ENCODE measurements at places on chromosomes 6 and 20.
A peak's percentile ranks its signal among the peaks of the same experiment; 100 is the strongest.

- DNase-seq, result no peak
Observed at GRCh38 chr6:15508441-15508871, 154.4 kb downstream of the DTNBP1 start.

DNA sequence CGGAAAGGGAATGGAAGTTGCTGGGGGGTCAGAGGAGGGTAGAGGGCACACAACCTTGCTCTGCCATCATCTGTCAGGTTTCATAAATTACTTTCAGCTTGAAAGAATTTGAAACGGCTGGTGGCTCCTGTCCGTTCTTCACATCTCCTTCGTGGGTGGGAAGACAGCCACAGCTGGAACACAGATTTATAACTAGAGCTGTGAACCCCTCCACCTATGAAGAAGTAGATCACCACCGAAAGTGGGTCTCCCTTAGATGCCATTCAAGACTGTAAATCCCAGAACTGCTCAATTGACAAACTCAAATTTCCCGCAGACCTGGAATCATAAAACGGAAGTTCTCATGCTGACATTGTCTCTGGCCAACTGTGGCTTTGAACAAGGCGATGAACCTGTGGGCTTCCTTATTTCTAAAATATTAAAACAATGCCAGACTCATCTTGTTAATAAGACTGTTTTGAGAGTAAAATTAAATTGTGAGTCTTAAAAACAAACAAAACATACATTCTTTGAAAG, 65.3 kb downstream of the BTBD3 start:
- no peak for DNase-seq

DNA sequence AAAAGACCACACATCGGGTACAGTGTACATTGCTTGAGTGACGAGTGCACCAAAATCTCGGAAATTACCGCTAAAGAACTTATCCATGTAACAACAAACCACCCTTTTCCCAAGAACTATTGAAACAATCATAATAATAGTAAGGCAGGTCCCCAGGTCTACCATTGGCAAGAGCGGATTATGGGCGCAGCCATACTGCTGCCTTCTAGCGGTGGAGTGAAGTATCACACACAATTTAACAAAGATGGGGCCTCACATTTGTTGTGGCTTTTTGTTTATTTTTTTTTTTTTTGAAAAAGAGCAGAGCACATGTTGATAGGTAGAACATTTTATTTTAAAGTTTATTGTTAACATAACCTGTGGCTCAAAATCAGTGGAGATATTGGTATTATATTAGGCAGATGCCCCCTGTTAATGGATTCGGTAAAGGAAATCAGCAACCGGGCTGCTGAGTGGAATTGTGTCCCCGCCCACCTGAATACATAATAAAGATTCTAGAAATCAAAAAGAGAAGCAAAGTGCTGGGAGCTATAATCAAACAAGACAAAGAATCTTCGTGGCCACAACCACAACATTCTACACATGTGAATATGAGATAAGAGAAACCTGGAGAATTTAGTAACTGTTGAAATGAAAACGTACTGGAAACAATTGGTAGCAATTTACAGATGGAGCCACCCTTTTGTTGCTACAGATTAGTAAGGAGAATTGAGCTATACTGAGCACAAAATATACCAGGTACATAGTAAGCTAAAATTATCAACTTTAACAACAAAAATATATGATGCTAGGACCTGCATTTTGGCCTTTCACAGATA, 94.2 kb upstream of the EXOC2 start:
- no peak for DNase-seq

DNA sequence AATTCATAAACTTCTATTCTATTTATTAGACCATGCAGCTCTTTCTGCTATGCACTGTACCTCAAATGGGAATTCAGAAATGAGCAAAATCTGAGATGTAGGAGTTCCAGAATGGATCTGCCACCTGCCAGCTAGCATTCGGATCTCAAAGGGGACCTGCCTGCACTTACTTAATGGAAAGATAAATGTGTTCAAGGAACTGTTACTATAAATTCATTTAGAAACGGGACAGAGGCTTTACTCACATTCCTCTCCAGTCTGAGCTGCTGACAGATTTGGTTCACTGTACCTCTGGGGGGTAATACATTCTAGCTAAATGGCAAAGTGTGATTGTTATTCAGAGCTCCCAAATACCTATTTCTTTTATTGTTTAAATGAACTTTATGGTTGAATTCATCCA, 384.1 kb downstream of the GRIK2 start:
- no peak for DNase-seq

DNA sequence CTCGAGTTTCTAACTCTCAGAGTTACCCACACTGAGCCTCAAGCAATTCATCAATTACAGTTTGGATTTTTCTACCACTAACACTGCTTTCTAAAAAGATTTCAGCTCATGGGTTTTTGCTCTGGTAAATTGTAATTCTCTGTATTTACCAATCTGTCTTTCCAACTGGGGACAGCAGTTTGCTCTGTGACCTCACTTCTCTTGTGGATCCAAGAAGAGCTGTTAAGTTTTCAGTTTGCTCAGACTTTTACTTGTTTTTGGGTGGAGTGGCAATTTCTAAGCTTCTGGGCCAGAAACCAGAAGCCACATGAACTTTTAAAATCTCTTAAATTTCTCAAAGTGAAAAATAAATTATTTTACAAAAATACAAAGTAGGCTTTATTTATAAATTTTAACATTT, 74.2 kb downstream of the ROS1 start:
- DNase-seq, result no peak

GRCh38 chr20:45036044-45036755, 64.7 kb downstream of the KCNS1 start:
- DNase-seq, result no peak

DNA sequence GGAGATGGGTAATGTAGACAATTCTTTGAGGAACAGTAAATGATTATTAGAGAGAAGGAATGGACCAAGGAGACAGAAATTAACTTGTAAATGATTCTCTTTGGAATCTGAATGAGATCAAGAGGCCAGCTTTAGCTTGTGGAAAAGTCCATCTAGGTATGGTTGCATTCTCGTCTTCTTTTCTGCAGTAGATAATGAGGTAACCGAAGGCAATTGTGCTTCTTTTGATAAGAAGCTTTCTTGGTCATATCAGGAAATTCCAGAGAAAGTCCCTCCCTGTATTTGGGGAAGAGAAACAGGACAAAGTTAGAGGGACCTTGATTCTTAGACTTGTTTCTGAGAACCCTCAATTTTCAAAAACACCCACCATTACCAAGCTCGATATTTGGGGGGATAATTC, 109.1 kb upstream of the PRSS16 start:
- DNase-seq, result no peak

GRCh38 chr6:113564371-113565171, 292.6 kb upstream of the MARCKS start:
- peak; percentile 65 for DNase-seq

GRCh38 chr20:45502561-45502960, 12.9 kb downstream of the SPINT3 start:
- DNase-seq, result no peak

DNA sequence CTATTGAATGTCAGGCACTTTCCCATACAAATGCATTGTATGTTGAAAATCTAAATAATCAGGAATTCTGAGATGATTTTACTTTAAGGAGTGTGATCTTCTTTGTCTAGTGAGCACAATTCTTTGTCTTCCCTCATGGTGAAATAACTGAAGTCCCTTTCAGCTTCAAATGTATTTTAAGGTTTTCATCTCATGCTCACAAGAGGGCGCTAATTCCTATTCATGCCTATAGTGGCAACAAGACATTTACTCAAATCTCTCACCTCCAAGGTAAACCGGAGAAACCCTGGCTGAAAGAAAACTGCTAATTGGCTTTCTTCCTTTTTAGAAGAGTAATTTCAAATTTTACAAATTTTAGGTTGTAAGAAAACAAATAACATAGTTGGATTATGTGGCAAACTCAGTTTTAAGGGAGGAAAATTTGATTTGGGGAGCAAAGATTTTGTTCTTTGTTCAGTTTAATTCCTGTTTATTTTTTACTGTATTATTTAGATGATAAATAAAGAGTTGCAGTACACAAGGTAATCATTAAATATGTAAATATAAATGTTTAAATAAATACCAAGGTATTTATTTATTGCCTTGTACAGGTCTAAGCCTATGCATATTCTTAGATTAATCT, 69.1 kb downstream of the SLC35F1 start:
- DNase-seq, result no peak

DNA sequence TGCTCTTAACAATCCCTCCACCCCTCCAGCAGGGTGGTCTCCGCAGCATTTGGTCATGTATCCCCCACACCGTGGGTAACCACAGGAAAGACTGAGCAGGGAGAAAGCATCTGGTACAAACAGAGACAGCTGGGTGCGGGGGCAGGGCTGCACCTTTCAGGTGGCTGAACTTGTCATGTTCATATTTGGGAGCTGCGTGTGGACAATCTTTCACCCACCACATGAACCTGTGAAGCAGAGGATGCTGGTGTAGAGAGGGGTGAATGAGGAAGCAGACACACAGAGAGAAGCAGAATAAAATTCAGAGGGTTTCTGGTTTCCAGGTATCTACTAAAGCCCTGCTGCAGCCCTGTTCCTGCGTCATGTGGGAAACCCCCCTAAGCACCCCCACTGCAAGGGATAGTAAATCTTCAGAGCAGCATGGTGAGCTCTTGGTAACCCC, 8.9 kb downstream of the GFOD1 start:
- no peak for DNase-seq

- DNase-seq, result no peak
Observed at GRCh38 chr6:121187200-121187832, 147.0 kb downstream of the TBC1D32 start.

DNA sequence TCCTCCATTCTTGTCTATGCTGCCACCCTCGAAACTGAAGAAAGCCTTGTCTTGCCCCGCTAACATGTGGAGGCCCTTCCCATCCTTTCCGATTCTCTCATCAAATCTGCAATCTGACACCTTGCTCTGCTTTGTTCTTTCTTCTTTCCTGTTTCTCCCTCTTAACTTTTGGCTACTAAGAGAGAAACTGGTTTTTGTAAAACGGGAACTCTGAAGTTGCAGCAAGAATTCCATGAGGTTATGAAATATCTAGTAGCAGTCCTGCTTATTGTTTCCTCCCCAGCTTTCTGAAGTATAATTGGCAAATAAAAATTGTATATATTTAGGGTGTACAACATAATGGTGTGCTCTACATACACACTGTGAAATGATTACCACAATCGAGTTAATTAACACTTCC, 80.2 kb downstream of the MAP7 start:
- no peak for DNase-seq

- no peak for DNase-seq
Observed at GRCh38 chr6:71168233-71168765, 120.3 kb upstream of the OGFRL1 start.

DNA sequence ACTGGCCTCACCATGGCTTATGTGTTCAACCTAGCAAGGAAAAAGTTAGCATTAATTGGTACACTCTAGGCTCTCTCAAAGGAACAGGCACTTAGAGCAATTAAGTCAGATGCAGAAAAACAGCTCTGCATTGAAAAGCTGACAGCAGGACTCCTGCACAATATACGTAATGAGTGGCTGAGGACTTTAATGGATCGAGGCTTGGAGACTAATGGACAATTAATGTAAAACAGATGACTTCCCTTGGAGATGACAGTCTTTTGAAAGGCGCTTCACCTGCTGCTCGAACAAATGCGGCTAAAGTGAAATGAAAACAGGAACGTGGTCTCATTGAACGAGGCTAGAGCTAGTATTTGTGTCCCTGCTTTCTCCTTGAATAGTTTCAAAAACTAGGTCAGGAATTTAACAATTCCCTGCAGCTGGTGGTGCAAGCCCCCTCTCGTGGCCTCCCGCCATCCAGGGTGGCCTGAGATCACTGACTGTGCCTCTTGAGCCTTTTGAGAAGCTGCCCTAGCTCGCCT, 137.1 kb downstream of the ELOVL4 start:
- no peak for DNase-seq

- DNase-seq, result no peak
Observed at GRCh38 chr20:271069-271468, 13.5 kb downstream of the DEFB132 start.

DNA sequence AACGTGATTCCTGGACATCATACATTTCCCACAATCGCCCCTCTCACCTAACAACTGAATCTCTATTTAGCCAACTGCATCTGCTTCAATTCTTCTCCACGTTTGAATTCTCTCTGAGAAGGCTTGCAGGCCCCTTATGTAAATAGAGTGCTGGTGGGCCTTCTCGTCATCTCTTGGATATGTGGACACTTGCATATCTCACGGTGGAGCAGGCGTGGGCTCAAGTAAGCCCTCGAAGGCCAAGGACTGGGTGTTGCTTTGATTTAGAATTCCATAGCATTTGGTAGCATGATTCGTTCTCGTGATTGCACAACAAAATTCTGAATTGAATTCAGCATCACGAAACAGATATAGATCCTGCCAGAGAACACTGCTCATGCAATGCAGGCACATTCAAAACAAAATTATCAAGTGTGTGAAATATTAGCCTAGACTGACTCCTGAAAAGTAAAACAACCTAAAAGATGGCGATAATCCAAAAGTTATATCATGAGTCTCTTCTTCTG, 613.6 kb downstream of the TFAP2A start:
- DNase-seq, result no peak

DNA sequence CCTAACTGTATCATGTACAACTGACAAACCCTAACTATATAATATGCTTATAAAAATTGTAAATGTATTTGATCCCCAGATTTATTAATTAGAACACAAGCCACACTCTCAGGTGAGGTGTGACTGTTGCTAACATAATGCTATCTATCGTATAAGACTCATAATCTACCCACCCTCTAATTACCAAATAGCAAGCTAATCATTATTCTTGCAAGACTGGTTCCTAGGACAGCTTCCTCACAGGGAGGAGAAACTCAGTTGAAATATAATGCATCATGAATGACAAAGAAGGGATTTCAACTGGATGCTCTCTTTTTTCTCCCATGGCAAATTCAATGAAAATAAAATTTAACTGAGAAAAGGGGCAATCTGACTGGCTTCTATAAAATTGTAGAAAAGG, 35.4 kb downstream of the ELOVL4 start:
- no peak for DNase-seq

GRCh38 chr6:14434916-14435690, 317.5 kb downstream of the CD83 start:
- no peak for DNase-seq

DNA sequence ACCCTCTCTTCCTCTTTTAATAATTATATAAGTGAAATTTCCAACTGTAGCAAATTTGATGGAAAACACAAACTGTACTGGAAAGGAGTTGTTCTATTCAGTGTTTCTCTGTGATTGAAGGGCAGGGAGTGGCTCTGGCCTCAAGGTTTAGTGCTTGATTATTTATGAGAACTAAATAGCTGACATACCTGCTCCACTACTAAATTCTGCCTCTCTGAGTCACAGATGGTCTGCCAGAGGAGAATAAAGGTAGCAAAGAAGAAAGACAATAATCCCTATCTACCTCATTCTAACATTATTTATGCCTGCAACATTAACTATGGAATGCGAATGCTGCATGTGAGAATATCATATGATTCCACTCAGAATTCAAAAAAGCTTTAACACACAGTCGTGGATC, 9.3 kb downstream of the BMP5 start:
- no peak for DNase-seq

All from transverse colon (tissue), 4 donors.